Stimulated activated CD8-positive, alpha-beta memory T cell treated with anti-CD3 and anti-CD28 coated beads, Interleukin-7, amount 100 ng/mL, for 4 hours (primary cell): ENCODE measurements at places on chromosomes 4 and X.

DNA sequence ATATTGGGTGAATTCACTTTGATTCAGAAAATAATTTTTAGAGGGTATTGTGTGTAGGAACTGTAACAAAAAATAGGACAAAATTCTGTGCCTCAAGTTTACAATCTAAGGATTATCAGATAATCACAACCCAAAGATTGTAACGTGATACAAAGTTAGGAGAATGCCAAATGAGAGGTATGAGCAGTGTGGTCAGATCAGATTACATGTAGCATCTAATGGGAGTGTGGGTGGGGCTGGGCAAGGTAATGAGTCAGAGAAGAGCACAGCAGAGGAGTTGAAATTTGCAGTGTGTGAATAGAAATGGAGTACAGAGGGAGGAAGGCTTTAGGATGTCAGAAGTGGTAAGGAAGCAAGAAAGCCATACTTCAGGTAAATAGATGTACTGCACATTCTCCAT lies 103.4 kb upstream of the TEX13A start:
- DNase-seq = no peak

- no peak for DNase-seq
Observed at GRCh38 chr4:43163101-43163792, 270.7 kb downstream of the GRXCR1 start.

DNA sequence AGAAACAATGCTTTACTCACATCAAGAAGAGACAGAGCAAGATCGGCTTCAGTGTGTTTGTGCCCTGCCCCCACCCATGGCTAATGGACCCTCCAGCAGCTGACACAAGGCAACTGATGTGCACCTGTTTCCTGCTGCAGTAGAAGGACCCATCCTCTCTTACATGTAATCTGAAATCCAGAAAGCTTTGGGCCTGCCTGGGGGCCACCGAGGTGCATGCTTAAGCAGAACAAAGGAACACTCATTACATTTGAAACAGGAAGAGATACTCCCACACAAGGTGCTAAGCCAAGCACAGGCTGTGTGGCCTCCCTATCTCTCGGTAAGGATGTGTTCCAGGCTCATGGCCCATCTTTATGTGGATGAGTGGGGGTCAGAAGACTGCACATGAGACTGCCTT lies 338.0 kb downstream of the SPOCK3 start:
- DNase-seq = no peak

DNA sequence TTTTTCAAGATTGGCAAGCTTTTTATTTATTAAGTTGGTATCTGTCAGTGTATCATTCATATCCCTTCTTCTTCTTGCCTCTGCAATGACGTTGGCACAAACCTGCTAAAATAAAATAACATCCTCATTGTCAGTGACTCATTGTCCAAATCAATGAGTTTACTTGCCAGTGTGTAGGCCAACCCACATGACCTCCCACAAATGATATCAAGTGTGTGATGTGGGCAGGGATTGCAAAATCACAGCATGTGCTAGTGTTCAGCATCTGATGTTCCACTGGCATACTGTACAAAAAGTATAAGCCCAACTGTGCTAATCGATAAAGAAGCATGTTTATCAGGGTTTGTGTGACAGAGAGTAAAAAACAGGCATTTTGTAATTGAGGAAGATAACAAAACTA lies 25.5 kb downstream of the GPAT3 start:
- no peak for DNase-seq

- no peak for DNase-seq
Observed at GRCh38 chrX:10429908-10430307, 190.5 kb downstream of the MID1 start.

DNA sequence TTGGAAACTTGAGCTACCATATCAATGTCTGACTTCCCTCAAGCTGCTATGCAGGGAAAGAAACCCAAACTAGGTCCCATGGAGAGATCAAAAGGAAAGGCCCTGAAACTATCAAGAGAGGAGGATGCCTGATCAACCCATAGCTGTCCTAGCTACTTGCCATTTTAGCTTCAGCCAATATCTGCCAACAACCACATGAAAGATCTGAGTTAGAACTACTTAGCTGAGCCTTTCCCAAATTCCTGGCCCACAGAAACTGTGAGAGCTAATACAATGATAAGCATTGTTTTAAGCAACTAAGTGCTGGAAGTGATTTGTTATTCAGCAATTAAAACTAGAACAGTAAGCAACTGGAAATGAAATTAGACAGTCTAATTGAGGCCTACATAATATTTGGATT lies 6.3 kb upstream of the ARHGEF38 start:
- no peak for DNase-seq

DNA sequence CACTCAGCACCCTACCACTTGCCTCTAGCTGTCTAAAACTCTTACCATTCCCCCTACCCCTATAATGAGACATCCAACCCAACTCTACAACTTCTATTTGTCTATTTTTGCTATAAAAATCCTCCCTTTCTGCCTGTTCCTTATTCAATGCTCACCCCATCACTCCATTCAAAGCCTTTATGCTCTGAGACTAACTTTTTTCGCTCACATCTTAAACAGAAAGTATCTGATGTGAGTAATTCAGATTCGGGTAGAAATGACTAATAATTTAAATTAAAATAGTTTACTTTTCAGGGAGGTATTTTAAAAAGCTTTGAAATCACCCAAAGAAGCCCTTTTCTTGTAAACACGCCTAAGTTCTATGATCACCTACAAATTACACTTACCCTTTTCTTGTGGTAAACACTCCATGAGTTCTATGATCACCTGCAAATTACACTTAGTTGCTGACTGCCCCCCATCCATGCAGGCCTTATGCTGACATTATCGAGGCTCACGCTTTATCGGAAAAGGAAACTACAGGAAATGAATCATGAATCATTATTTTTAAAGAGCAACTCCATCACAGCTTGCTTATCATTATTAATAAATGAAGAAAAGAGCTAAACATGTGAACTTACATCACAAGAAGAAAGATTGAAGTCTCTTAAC lies 168.7 kb upstream of the PPP1R2C start:
- no peak for DNase-seq

DNA sequence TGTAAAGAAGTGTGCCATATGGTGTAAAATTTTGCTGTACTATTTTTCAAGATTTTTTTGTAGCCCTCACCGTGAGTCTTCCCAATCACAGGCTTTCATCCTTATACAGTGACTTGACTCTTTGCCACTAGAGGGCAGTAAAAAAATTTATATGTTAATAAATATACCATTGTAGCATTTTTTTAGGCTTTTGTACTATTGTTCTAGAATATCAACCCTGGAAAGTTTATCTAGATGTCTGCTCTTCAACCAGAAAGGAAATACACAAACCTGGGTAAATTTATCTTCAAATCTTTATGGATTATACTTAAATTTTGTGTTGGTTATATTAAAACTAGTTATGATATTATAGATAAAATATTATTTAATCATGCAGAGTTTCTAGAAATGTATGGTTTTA lies 235.3 kb downstream of the TENM3 start:
- no peak for DNase-seq
